Stimulated activated CD4-positive, alpha-beta T cell treated with anti-CD3 and anti-CD28 coated beads, Interleukin-4, amount 100 ng/mL, for 4 hours (primary cell): ENCODE measurements at places on chromosomes 5 and 9.

DNA sequence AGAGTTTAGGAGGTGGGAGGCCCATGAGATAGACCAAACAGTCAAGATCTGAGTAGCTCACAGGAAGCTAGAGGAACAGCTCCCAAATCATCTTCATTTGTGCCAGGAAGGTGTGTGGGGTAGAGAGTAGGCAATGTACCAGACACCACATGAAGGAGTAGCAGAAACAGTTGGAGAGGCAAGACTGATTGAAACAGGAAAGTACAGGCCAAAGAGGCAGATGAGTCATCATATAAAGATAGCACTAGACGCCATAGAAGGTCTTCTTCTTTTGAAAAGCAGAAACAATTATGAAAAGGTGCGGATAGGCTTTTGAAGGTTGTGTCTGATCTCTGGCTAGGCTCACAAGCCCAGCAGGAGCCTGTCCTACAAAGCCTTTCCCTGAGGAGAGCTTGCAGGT lies 62.7 kb upstream of the PALM2AKAP2 start:
- no peak for DNase-seq

- no peak for DNase-seq
These were observed 337.6 kb downstream of the MLLT3 start for GRCh38 chr9:20284601-20285289.

DNA sequence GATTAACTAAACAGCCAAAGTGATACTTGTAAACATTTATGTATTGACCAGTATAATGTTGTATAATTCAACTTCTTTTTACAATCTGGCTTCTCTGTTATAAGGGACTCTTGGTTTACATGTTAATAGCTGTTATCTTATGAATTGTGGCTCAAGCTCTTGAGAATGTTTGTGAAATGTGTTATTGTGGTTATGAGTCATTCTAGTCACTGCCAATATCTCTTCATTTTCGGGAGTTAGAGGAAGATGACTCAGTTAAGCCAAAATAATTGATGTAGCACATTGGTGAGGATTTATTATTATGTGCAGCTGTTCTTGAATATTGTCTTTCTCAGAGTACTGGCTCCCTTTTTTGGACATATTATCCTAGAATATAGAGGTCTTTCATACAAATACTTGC lies 655.2 kb upstream of the RIOK2 start:
- DNase-seq: no peak

GRCh38 chr9:16693616-16694015 lies 176.9 kb downstream of the BNC2 start:
- DNase-seq: no peak

DNA sequence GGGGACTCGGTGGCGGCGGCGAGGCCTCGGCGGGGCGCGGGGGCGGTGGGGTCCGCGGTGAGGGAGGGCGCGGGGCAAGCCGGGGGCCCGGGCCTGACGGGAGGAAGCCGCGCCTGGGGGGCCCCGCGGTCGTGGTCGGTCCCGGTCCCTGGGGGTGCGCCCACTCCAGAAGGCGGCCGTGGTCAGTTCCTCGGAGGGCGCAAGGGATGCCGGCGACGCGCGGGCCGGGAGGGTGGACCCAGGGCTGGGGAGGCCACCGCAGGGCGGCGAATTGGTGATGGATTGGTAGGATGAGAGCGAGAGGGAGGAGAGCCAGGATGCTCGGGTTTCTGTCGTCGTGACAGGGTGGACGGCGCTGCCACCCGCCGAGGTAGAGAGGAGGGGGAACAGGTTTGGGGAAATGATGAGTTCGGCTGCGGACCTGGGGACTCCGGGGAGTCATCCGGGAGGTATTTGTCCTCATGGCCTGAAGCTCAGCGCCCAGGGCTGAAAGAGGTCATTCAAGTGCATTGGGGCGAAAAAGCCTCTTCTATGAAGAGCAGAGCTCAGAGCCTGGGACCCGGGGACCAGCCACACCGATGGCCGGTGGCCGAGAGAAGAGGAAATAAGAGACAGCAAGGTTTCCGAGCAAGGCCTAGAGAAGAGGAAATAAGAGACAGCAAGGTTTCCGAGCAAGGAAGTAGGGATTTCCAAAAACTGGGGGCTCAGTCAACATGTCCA lies 557 bp downstream of the GNG10 start:
- peak; percentile 13 for DNase-seq

DNA sequence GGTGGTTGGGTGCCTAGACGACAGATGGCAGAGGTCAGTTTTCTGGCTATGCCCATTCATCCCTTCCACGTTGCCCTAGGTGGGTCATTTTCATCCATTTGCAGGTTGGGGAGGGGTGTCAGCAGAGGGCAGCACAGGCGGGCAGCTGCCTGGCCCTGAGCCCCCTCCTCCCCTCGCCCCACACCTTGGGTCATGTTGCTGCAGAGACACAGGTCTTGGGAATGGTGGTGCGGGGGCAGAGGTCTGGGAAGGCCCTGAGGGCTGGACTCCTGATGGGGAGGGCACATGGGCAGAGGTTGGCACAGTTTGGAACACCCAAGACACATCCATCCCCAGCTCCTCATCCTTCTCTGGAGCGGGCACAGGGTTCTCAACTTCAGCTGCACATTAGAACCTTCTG lies 103.2 kb upstream of the LMX1B start:
- no peak for DNase-seq

- DNase-seq: no peak
These were observed 8.5 kb upstream of the GLT6D1 start for GRCh38 chr9:135647884-135648283.

DNA sequence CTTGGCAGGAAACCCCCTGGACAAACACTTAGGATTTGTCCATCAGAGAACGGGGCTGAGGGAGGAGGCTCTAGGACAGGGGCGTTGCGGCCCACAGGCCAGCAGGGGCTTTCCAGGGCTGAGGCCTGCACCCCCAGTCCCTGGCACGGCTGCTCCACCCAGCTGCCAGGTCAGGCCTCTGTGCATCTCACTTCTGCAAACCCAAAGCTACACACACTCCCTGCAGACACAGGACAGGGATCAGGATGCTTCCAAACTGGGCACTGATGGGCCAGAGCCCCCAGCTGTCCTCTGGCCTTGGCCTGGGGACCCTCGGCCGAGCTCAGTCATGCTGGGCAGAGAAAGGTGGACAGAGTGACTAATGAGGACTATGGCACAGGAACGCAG lies 106.2 kb upstream of the SARDH start:
- no peak for DNase-seq

- no peak for DNase-seq
These were observed 2.4 kb upstream of the RAI14 start for GRCh38 chr5:34653708-34654107.

GRCh38 chr9:95127249-95128176 lies 190.0 kb downstream of the FANCC start:
- peak; percentile 41 for DNase-seq

DNA sequence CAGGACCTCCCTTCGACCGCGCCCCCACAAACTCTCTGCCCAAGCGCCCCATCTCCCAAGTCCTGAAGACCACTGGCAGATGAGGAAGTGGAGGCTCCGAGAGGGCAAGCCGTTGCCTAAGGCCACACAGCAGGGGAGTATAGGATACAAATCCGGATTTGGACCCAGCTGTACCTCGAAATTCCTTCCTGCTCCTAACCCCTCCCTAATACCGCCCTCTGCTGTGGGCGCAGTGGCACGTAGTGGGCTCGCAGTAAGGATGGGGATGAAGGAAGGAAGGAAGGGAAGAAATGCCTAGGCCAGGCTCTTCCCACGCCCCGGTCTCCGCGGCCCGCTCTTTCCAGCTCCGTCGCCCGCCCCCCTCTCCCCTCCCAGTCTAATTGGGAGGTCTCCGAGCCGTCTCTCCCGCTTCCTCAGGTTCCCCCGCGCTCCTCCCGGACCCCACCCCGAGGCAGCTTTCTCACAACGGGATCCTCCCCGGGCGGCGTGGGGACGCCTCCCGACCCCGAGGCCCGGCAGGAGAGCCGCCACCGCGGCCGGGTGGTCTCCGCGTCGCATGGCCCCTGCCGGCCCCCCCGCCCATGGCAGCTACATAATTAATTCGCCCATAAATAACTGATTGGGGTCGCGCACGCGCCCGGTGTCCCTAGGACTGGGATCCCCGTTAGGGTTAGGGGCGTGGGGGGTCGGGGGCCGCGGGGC lies 138.9 kb downstream of the C9orf50 start:
- DNase-seq: no peak

DNA sequence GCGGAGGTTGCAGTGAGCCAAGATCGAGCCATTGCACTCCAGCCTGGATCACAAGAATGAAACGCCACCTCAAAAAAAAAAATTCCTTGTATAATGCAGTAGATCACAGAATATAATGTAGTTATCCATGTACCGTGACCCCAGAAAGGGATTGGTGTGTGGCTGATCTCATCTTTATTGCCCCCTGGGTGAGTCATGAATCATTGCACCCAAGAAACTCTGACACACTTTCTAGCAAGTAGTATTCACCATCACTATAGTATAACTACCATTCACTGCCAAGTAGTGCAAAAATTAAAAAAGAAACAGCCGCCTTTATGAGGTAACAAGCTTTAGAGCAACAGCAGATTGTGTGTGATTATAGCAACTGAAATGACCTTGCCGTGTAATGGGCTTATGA lies 23.7 kb upstream of the ANKH start:
- no peak for DNase-seq

DNA sequence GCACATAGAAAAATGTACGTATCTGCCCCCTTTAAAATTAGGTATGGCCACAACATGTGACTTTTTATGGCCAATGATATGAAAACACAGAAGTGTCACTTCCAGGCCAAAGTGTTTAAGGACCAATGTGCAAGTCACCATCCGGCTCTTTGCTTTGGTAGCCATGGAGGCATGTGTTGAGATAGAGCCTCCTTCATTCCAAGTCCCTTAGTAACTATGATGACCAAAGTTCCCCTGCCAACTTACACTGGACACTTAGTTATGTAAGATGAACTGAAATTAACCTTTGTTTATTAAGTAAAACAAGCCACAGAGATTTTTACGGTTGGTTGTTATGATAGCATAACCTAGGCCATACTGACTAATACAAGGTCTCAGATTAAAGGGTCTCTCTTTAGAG lies 51.0 kb downstream of the FBN2 start:
- DNase-seq: no peak

DNA sequence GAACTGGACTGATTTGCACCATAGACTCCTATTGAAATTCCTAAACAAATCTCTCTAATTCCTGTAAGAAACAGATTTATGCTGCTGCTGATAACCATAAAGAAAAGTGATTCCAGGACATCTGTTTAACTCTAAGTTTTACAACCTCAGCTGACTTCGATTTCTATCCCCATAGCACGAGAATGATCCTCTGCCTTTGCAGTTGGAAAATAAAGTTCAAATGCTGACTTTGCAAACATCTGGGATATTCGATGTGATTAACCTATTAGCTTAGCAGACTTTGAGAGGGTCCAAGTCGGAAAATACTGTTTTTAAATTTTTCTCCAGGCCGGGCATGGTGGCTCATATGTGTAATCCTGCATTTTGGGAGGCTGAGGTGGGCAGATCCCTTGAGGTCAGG lies 247.3 kb downstream of the PSAT1 start:
- DNase-seq: no peak

- DNase-seq: no peak
These were observed 32.7 kb downstream of the EXOC3 start for GRCh38 chr5:475704-476101.

- no peak for DNase-seq
These were observed 96.0 kb upstream of the RUFY1 start for GRCh38 chr5:179454356-179454755.

DNA sequence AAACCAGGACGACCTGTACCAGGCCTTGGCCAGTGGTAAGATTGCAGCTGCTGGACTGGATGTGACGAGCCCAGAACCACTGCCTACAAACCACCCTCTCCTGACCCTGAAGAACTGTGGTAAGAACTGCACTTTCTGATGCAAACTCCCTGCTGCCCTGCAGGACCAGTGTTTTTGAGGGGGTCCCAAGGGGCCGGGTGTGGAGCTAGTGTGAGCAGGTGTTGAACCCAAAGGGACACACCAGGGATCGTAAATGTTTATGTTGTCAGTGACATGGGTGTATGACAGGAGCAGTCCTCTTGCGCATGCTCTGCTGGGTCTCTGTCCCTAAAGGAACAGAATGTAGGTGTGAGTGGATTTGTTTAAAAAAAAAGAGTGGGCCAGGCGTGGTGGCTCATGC lies 9.5 kb downstream of the GRHPR start:
- DNase-seq: no peak

DNA sequence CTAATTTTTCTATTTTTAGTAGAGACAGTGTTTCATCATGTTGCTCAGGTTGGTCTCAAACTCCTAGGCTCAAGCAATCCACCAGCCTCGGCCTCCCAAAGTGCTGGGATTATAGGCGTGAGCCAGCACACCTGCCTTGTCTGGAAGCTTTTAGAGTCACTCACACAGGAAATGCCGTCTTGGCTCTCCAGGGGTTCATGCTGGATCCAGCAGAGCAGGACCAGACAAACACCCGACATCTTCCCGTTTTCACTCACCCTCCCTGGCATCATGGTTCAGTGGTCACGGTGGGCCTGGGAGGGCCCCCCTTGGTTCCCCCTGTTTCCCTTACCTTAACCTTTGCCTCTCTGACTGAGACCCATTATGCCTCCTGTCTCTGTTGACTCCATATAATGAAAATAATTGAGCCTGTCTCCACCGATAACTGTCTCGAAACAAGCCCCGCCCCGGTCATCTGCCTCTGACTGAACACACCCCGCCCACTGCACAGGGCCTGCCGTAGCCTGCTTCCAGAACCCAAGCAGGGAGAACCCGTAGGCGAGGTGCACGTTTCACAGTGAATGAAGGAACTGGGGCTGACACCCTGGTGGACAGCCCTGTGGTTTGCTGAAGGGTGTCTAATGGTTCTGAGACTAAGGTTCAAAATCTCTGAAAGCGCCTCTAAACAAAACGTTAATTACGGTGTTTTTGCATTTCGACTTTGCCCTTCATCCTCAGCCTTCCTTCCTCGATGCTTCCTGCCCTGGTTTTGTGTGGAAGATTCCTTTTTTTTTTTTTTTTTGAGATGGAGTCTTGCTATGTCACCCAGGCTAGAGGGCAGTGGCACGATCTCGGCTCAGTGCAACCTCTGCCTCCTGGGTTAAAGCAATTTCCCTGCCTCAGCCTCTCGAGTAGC lies 39.7 kb upstream of the SPRY4 start:
- no peak for DNase-seq

DNA sequence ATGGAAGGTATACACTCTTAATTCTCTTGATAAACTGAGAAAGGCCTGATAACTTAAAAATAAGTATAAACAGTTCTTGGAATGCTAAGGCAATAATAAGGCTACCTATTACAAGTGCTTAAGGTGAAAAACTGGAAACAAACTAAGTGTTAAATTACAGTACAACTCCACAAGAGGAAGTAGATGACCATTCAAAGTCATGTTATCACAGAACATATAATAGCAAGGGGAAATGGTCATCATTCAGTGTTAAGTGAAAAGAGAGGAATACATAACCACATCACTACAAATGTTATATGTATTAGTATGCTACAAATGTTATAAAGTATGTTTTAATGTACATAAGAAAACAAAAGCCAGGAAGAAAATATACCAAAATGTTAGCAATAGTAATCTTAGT lies 135.9 kb downstream of the CCDC192 start:
- DNase-seq: no peak

GRCh38 chr5:108924457-108924961 lies 176.8 kb downstream of the FER start:
- DNase-seq: no peak

- DNase-seq: no peak
These were observed 24.7 kb downstream of the KLF9 start for GRCh38 chr9:70389621-70390266.
